ENCODE measurements at places on chromosomes 7 and 10.

- no peak for DNase-seq
Observed at GRCh38 chr7:78873117-78873516, 580.4 kb downstream of the MAGI2 start.

GRCh38 chr10:75484717-75485116, 53.3 kb downstream of the LRMDA start:
- DNase-seq, result no peak

DNA sequence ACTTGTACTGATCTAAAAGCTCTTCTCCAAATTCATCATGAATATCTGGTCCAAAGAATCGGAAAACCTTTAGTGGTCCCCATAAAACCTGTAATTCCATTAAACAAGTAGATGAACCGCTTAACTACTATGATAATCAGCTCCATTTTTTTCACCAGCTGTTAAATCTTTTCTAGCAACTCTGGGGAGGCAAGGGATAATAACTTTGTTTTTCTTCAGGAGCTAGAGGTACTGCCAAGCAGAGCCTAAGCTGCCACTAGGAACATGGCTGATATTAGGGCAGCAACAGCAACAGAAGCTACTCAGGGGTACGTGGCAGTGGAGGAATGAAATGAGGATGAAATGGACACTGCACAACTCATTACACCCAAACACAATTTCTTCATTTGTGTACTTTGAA, 138.0 kb downstream of the SRPK2 start:
- no peak for DNase-seq

DNA sequence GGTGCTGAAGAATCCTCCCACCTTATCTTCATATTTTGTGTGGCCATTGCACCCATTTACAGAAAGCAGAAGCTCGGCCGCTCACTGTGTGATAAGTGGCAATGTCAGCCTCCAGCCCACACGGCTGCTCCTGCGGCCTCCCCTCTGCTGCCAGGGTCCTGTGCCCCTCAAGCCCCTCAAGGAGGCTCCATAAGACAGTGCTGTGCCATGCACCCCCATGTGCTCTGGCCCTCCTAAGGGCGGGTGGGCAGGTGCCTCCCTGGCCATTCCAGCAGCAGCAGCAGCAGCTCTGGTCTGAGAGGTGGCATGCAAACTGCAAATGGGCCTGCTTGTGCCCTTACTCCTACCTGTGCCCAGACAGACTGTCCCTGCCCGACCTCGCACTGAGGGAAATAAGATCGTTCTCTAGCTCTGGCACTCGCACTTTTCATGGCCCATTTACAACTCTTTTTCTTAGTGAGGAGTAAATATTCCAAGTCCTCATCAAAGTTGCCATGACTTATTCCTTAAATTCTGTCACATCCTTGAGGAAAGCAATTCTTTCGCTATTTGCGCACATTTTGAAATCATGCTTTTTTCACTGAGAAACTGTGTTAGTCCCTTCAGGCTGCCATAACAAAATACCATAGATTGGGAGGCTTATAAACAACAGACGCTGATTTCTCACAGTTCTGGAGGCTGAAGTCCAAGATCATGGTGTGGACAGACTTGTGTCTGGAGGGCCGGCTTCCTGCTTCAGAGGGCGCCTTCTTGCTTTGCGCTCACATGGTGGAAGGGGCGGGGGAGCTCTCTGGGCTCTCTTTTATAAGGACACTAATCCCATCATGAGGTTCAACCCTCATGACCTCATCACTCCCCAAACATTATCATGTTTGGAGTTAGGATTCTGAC, 187.8 kb downstream of the COBL start:
- no peak for DNase-seq

GRCh38 chr10:64369885-64370773, 848.9 kb downstream of the REEP3 start:
- DNase-seq, result no peak

GRCh38 chr7:99557196-99557607, 1.2 kb upstream of the ZNF655 start:
- no peak for DNase-seq

DNA sequence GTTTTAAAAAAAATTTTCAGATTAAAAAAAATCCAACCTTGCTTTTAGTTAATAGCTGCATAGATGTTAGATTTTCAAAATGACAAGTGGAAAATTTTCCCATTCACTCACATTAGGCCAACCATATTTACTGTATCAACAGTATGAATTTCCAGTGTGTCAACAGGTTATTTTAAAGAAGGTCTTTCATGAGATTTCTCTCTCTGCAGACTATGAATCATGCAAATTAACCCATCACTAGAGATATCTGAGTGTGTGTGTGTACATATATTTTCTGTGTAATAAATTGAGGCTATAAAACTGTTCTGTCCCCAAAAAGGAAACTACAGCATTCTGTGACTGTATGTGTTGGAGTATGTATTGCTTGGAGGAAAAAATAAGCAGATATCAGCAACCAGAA, 305.6 kb downstream of the ARL4A start:
- peak; percentile 17 for DNase-seq

- no peak for DNase-seq
Observed at GRCh38 chr7:158502068-158502750, 85.4 kb downstream of the PTPRN2 start.

GRCh38 chr7:46960970-46961369, 620.9 kb downstream of the TNS3 start:
- no peak for DNase-seq

- DNase-seq, result peak; percentile 3
Observed at GRCh38 chr10:63582690-63583089, 61.5 kb downstream of the REEP3 start.

DNA sequence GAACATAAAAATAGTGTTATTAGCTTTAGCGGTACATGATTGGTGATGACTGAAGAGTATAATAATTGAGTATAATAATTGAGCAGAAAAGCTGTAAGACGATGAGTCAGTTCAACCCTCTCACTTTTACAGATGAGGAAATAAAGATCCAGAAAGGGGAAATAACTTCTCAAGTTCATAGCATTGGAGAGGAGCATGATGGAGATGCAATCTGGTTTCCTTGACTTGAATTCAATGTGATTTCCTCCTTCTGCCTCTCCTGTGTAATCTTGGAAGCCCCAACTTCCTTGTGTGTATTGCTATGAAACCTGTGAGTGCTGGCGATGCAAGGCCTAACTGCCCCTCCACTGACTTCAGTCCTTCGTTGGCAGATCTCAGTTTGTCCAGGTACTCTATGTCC, 265.1 kb downstream of the LRMDA start:
- DNase-seq, result no peak

DNA sequence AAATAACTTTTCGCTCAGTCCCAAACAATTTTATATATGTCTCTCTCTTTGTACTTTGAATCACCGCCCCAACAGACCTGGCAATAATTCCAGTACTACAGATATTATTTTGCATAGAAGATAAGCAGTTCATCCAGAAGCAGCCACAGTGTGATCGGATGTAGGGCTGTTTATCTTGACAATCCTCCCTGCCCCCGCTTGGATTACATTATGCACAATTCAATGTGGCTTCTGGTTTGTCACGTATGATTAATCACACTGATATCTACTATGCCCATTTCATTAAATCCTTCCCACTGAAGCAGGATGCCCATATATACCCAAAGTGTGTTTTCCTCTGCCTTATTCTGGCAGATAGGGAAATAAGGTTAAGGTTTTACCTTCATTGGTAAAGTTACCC, 115.2 kb downstream of the PDE1C start:
- DNase-seq, result no peak

DNA sequence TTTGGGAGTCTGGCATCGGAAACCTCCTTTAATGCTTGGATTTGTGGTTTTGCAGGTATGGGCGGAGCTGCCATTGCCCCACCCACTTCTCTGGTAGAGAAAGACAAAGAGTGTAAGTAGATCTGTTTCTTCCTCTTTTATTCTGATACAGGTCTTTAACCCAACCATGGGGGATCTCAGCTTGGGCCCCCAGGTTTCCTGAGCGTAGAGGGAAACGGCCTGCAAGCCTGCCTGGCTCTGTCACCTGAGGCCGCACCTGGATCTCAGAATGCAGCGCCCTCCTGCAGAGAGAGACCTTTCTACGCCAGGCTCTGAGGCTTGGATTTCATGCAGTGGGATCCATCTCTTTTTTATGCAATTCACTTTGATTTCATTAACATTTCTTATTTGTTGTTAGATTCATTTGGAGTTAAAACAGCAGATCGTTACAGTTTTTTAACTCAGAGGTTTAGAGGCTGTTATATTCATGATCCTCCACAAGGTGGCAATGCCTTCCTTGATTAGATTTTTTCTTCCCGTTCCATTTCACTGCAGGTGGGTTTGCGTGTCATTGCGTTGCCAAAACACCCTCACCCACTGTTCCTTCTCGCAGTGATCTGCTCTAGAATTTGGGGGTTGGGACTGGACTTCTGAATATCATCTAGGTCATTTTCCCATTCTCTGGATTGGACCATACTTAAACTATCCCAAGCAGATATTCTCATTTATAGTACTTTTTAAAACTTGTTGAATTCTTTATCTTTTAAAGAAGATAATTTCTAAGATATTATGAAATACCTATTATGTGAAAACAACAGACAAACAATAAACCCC, 20.0 kb downstream of the RBM17 start:
- DNase-seq, result peak; percentile 28

DNA sequence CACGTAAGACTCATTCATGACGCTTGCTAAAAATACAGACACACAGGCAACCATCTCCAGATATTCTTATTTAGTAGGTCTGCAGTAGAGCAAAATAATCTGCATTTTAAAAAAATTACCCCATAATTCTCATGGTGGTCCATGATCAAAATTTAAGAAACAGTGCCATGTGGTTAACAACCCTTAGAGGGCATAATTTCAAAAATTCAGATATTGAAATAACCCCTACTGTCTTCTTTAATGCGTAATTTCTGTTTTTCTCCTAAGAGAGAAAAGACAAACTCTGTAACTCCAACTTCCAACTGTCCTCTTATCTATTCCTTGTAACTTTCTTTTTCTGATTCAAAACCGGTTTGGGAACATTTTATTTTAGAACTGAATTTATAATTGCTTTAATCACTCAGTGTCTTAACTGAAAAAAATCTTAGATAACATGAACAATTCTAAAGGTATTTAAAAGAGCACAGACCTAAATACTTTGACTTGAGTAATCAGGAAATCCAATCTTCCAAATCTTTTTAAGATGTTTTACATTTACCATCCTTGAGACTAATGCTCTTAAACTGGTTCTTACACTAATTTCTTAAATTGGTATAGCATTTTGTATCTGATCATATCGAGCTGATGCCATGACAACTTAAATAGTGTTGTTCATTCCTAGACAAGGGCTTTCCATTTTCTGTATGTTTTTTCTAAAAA, 148.0 kb downstream of the GALNT11 start:
- DNase-seq, result no peak

DNA sequence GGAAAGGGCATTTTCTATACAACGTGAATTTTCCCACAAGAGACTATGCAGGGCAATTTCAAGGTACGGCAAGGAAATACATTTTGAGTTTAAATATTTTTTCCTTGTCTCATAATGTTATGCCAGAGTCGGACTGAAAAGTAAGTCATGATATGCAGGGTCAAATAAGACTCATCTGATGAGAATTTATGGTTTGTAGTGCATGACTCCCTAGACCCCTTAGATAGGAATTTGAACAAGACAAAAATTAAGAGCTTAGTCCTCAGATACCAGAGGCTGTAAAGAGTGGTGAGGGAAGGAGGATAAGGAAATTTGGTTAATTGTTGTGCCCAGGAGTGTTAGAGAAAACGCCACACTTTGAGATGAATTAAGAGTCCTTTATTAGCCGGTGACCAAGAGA, 616.6 kb downstream of the XPNPEP1 start:
- DNase-seq, result no peak

- DNase-seq, result no peak
Observed at GRCh38 chr10:29304995-29305335, 16.1 kb downstream of the LYZL1 start.

DNA sequence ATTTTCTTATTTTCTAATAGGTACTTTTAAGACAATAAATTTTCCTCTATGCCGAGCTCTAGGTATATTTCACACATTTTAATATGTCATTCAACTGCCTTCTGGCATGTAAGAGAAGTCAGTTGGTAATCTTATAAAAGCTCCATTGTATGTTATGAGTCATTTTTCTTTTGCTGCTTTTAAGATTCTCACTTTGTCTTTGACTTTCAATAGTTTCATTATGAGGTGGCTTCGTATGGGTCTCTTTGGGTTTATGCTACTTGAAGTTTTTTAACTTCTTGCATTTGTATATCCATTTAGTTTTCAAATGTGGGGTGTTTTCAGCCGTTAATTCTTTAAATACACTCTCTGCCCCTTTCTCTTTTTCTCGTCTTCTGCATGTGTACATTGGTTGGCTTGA, 80.5 kb downstream of the ABCA13 start:
- DNase-seq, result no peak

DNA sequence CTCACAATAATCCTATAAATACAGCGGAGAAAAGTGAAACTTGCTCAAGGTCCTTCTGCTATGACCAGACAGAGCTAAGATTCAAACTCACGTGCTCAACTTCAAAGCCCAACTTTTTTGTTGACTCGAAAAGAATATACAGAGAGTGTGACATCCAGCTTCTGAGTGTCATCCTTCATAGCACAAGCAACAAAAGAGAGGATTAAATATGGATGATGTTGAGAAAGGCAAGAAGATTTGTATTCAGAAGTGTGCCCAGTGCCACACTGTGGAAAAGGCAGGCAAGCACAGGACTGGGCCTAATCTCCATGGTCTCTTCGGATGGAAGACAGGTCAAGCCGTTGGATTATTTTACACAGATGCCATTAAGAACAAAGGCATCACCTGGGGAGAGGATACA, 2.1 kb upstream of the FAM3C start:
- peak; percentile 70 for DNase-seq

- DNase-seq, result no peak
Observed at GRCh38 chr7:95095966-95096540, 188.7 kb downstream of the PPP1R9A start.

- no peak for DNase-seq
Observed at GRCh38 chr10:119575506-119575905, 21.3 kb downstream of the TIAL1 start.

DNA sequence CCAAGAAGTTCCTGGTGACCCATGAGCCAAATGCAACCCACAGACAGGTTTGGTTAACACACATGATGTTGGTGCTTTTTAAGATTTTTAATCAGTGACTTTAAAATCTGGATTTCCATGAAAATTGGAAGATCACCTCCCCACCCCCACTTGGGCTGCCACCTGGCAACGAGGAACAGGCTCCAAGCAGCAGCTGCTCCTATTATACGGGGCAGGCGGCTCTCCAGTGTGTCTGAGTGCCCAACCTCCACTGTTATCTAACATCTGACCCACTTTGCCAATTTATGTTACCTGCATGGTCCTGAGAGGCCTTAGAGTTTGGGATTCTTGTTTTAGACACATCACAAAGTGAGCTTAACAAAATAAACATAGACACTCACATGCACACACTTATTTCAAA, 56.4 kb downstream of the SGMS1 start:
- peak; percentile 40 for DNase-seq

- no peak for DNase-seq
Observed at GRCh38 chr10:111836064-111836463, 347.5 kb downstream of the GPAM start.

GRCh38 chr7:29859524-29860185, 53.3 kb downstream of the WIPF3 start:
- DNase-seq, result no peak

- peak; percentile 39 for DNase-seq
Observed at GRCh38 chr10:98326621-98327027, 58.6 kb upstream of the LOXL4 start.

- DNase-seq, result no peak
Observed at GRCh38 chr7:140390034-140390433, 8.3 kb downstream of the SLC37A3 start.

- DNase-seq, result no peak
Observed at GRCh38 chr10:63757067-63757466, 235.9 kb downstream of the REEP3 start.

Data from NCI-H69 (cell line).